AG08396 (cell line): ENCODE measurements at places on chromosomes 4 and X.
A peak's percentile ranks its signal among the peaks of the same experiment; 100 is the strongest.

- DNase-seq, result no peak
These were observed 138.9 kb upstream of the MID1 start for GRCh38 chrX:10759141-10759799.

DNA sequence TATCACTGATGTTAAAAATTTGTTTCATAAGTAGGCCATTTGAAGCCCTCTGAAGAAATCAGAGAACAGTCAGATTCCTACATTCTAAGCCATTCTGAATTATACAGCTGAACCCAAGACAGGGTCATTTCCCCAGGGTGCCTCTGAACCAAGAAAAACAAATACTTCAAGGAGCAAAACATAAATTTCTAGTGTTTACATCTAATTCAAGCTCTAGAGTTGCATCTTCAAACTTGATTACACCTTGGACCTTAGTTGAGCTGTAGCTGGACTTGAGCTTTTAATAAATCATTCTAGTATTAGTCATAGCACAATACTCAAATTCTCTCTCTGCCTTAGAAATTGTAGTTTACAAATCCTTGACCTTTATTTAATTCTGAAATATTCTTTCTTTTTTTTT, 87.6 kb upstream of the IL15 start:
- DNase-seq, result peak; percentile 12

- no peak for DNase-seq
These were observed 45.5 kb upstream of the XIAP start for GRCh38 chrX:123814343-123814742.

DNA sequence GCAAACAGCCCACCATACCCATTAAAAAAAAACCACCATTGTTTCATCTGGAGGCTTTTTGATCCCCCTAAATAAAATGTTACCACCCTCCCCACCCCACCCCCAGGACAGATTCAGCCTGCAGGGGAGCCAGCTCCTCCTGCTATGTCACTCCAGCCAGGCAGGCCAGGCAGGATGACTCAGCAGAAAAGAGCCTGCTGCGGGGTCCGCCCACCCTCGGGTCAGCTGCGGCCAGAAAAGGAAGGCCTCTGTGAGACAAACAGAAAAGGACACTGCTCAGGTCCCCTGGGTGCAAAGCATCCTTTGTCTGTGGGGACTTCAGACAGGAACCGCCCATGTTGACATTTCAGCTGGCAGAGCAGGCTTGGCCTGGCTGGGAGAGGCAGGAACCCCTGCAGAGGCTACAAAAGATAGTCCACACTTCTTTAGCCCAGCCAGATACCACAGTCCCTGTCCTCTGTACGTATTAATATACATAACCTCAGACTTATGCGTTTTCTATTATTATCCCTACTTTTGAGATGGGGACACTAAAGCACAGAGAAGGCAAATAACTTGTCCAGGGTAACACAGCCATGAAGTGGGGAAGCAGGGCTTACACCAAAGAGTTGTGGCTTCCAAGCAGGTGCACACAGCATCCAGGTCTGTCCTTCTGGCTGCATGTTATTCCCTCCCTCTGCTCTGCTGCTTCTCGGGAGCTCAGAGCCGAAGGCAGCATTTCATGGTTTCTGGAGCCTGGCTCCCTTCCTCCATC, 147.7 kb downstream of the CPEB2 start:
- DNase-seq, result peak; percentile 88

DNA sequence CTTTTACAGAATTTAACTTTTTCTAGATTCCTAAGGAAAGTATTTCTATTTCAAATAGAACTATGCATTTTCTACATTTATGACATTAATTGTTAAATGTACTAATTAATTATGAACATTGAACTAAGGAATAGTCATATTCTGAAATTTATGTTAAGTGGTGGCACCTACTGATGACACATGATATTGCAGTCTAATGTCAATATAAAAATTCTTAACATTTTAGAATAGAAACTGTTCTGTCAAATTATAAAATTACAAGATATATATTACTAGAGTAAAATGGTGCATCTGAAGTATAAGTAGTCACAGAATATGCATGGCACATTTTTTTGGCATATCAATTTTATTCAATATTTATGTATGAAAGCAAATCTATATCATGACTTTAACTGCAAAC, 40.2 kb upstream of the NDNF start:
- no peak for DNase-seq

GRCh38 chr4:52824603-52825459, 37.3 kb upstream of the RASL11B start:
- DNase-seq, result peak; percentile 78

- no peak for DNase-seq
These were observed 100.3 kb downstream of the SORBS2 start for GRCh38 chr4:185711726-185712125.

DNA sequence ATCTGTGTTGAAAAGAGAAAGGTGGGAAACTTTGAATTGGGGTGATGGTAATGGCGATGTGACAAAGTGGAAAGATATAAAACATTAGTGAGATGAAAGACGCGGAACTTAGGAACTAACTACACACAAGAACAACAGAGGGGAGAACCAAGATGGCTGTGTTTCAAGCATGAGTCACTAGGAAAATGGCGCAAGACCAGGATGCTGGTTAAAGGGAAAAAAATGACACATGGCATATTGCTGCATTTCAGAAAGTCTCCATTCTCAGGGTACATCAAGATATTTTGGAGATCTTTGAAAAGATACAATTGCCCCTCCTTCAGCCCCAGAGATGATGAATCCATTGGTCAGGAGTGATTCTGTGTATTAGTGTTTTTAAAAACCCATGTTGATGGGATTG, 164.4 kb downstream of the FBXO8 start:
- DNase-seq, result peak; percentile 15

DNA sequence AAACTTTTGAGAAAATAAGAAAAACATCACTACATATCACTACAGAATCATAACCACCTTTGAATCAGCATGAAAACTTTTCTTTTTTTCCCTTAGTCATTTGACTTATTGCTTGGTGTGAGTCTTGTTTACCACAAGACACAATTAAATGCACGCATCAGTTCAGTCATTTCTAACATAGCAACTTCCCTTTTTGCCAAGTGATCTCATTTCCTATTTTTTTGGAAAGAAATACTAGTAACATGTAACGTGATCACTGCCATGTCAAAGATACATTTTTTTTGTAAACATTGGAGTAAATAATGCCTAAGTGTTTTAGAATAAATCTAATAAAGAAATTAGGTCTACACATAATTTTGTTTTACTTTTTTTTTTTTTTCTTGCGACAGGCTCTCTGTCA, 5.1 kb upstream of the CXCL8 start:
- no peak for DNase-seq

GRCh38 chr4:112038861-112039260, 106.4 kb upstream of the FAM241A start:
- DNase-seq, result no peak

GRCh38 chr4:70280567-70280966, 38.2 kb downstream of the CSN3 start:
- DNase-seq, result no peak

DNA sequence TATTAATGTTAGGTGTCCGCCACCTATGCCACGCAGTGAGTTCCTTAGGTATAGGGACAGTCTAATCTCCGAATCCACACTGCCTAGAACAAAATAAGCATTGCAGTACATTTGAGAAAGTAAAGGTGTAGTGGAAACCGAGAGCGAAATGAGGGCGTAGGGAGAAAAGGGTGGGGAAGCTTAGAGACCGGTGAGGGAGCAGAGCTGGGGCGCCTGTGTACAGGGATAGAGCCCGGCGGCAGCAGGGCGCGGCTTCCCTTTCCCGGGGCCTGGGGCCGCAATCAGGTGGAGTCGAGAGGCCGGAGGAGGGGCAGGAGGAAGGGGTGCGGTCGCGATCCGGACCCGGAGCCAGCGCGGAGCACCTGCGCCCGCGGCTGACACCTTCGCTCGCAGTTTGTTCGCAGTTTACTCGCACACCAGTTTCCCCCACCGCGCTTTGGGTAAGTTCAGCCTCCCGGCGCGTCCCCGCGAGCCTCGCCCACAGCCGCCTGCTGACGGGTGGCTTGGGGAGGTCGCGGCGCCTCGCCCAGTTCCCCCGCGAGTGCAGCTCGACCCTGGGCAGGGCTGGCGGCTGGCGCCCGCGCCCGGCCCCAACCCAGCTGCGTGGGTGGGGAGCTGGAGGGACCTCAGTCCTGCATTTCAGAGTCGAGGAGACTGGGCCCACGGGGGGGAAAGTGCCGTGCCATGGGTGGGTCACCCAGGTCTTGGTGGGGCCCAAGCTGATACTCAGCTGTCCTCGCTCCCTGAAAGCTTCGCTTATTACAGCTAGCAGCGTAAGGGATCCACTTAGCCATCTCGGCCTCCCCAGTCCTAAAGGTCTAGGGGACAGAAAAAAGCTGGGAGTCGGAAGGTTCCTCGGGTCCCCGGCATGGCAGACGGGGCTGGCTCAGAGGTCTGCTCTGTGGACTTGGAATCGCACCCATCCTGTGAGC, at the start of gene ANXA3:
Gene ANXA3 (plus strand): TSS at position 351 of the 932 bp plus-strand sequence. CDS start 2,704 bp downstream, outside the sequence.
- DNase-seq, result peak; percentile 47

- no peak for DNase-seq
These were observed 9.1 kb downstream of the TAF9B start for GRCh38 chrX:78130396-78130795.

DNA sequence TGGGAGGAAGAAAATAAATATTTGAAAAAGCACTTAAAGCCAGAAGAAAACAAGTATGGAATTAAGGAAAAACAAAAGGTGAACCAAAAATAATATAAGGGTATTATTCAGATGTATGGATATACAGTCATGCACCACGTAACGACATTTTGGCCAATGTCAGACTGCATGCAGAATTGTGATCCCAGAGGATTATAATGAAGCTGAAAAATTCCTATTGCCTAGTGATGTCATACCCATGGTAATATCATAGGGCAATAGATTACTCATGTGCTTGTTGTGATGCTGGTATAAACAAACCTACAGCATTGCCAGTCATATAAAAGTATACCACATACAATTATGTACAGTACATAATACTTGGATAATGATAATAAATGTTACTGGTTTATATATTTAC, 20.9 kb downstream of the GLRA3 start:
- no peak for DNase-seq

GRCh38 chr4:7542781-7543180, 108.1 kb upstream of the PSAPL1 start:
- no peak for DNase-seq

- DNase-seq, result no peak
These were observed 84.2 kb downstream of the HPRT1 start for GRCh38 chrX:134544135-134544512.

DNA sequence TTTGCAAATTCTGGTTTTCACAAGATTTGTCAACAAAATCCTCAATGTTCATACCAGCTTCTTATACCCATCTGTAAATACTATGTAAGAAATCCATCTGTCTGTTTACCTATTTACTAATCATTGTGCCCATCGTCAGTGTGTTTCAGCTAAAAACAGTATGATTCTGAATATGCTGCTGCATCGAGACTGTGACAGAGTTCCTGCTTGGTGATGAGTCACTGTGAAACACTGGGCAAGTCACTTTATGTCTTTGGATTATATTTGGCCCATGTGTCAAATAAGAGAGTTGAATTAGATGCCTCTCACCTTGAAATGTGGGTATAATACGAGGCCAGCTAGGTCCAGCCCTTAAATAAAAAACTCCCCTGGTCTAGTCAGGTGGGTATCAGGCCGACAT, 79.3 kb downstream of the CBLL2 start:
- no peak for DNase-seq

DNA sequence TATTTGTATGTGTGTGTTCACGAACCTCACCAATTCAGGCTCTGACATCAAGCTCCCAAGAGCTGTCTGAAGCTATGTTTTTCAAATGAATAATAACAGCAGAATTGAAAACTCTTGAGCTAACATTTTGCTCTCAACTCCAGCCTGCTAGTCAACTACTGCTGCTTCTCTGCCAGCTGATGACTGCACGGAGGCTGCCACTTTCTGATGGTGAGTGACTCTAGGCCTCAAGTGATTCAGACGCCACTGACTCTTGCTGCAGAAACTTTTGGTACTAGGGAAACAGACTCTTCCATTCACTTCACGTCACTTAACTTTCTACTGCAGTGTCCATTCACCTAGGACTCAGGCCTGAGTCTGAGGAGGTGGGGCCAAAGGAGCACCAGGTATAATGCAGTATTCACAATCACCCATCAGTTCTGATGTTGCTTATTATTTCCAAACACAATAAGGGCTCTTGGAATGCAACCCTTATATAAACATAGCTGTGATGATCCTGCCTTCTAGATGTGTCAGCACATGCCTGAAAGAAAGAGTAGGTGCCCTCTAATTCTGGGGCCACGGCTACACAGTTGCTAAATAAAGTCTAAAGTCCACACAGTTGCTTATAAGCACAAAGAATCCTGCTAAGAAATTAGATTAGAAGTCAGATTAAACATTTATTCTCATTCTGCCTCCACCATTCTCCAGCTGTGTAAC, 16.0 kb downstream of the PRDM8 start:
- peak; percentile 68 for DNase-seq

DNA sequence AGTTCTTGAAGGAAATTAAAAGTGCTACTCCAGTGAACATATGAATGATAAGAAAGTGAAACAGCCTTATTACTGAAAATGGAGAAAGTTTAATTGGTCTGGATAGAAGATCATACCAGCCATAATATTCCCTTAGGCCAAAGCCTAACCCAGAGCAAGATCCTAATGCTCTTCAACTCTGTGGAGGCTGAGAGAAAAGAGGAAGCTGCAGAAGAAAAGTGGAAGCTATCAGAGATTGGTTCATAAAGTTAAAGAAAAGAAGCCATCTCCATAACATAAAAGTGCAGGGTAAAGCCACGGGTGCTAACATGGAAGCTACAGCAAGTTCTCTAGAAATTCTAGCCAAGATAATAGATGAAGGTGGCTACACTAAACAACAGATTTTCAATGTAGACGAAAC, 85.5 kb upstream of the ATOH1 start:
- no peak for DNase-seq

GRCh38 chr4:139129206-139129605, 47.8 kb downstream of the ELF2 start:
- DNase-seq, result peak; percentile 7

DNA sequence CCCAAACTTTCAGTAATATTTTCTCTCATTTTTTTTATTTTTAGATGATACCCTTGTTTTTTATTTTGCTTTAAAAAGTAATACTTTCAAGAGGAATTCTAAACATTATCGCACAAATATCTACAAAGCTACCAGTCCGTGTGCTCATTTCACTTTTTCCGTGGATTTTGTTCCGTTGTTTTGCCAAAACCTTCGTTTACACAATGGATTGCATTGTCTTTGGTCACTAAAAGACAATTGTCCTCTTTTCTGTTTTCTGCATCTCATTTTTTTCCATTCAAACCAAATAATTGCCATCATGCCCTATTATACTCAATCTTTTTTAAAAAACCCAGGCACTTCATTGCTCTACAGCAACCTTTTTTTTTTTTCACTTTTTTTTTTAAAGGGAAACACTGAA, 214.9 kb downstream of the CXXC4 start:
- DNase-seq, result no peak

DNA sequence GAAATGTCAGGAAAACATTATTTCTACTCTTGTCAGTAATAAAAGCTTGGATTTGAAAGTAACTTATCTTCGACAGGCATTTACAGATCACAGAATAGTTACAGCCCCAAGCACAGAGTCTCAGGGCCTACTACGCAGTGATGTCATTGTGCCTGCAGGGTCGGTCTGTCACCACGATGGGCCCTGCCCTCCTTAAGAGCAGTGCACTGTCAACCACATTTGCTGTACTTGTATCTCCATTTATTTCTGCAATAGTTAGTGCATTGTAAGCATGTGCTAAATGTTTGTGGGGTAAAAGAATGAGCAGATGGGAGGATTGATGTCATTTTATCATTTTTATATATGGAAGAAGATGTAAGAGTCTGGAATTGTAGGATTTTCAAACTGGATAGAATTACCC, 13.6 kb upstream of the CCKAR start:
- DNase-seq, result no peak
